ENCODE measurements at places on chromosomes 16 and 17. TPM values are rescaled to one million over a fixed set of nuclear protein-coding genes. Genes with fewer than 3 reads are reported as not detected.

DNA sequence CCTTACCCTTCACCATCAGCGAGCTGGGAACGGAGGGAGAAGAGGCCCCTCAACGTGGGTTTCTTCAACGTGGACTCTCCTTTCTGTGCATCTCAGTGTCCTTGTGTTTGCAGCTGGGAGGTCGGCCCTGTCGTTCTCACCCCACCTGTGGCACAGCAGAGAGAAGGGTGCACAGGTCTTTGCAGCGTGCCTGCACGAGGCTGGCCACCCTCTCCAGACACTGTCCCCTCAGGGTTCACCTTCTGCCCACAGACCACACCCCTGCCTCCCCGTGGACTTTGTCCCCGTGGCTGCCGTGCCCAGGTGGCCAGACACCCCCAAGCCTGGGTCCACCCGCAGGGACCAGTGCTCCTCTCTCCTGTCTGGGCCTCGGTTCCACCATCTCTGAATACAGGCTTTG, 7.3 kb upstream of the WDR45B start:
- no peak for DNase-seq

DNA sequence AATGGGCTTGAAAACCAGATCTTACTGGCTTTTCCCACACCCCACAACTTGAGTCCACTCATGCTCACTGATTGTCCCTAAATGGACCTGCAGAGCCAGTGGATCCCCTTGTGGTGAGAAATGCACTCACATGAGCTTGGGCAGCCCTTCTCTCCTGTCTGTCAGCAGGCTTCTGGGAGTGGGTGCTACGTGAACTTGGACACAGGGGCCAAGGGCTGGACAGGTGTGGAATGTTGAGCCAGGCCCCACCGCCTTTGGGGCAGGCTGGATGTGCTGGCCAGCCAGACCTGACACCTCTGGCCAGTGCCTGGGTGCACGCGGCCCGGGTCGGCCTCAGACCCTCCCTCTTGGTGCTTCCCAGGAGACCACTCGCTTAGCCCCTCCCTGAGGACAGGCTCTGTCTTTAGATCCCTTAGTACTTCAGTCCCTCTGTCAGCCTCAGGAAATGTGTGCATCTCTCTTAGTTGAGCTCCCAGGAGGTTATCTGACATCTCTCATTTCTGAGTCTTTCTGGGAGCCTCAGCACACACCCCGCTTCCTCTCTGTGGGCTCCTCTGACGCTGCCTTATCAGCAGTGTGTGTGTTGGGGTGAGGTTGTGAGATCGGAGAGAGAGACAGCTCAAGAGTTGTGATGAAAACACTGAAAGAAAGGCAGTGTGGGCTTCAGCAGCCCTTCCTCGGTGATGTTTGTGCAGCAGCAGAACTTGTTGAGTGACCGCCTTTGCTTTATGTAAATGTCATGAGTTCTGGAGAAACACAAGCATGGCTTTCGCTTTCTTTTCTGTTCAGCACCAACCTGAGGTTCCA, 117.0 kb downstream of the RAB11FIP4 start:
- DNase-seq = no peak

GRCh38 chr16:73142053-73142854, 94.3 kb upstream of the ZFHX3 start:
- DNase-seq = no peak

GRCh38 chr17:5913032-5913531, 157.1 kb upstream of the WSCD1 start:
- no peak for DNase-seq

DNA sequence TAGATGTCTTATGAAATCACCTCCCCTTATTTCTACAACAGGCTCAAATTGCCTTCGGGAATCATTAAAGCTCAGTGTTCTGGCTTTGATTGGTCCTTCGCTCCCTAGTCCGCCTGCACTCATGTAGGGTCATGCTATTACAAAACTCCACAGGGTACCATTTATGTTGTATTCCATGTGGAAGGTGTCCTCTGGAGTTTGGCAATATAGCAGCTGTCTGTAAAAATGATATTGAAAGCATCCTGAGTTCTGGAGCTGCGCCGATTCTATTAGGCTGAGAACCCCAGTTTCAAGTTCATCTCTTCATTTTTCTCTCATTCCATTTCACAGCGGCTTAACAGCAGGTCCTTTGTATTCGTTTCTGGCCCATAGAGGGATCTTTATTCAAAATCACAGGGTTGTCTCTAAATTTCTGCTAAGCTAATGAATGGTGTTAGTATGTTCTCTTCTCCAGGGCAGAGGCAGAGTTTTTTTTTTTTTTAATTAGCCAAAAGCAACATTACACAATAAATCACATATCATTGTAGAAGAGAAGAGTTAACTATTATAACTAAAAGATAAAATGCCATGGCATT, 71.9 kb upstream of the TEKT1 start:
- no peak for DNase-seq

DNA sequence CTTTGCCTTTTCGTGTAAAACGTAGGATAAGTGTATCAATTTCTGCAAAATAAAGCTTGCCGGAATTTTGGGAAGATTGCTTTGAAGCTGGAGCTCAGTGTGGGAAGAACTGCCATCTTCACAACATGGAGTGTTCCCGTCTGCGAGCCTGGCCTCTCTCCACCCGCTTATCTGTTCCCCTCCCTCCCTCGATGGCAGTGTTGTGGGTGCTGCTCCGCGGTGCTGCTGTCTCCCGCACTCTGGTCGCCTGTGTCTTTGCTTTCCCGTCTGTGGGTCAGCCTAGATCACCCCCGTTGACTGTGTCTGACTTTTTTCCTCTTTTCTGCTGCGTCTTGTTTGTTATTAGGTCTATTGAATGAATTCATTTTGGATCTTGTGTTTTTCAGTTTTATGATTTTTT, 17.0 kb downstream of the ACSF3 start:
- no peak for DNase-seq

DNA sequence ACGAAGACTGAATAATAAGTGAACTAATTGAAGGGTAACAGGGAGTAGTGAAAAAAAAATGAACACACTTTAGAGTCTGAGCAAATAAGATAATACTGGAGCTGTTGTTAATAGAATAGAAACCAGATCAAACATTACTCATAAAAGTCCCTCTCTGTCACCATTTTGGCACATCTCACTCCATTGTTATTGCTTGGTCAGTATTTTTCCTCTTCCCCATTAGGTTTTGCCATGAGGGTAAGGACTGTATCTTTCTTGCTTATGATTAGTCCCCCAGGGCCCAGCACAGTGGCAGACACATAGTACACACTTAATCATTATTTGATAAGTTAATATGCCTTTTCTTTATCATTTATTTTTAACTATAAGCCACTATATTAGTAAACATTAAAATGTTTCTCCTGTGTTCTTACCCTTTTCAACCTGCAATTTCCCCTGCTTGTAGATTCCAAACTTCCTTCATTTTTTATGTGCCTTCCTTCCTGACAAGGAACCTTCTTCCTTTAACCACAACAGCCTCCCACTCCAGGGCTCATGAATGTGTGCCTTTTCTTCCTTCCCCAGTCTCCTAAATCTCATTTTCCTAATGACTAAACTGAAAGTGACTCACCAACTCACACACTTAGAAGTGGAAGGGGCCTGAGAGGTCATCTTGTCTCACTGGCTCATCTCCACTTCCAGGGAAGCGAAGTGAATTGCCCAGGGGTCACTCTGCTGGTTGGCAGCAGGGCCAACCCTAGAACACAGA, 88.2 kb upstream of the HAS3 start:
- DNase-seq = peak; percentile 45

- DNase-seq = no peak
Observed at GRCh38 chr16:10933865-10934264, 8.4 kb downstream of the DEXI start.

Gene TEKT3
- total RNA-seq = not detected

GRCh38 chr16:1037394-1038257, 34.9 kb upstream of the SSTR5 start:
- DNase-seq = no peak

Gene ZNF423
- 0.73 TPM for total RNA-seq

DNA sequence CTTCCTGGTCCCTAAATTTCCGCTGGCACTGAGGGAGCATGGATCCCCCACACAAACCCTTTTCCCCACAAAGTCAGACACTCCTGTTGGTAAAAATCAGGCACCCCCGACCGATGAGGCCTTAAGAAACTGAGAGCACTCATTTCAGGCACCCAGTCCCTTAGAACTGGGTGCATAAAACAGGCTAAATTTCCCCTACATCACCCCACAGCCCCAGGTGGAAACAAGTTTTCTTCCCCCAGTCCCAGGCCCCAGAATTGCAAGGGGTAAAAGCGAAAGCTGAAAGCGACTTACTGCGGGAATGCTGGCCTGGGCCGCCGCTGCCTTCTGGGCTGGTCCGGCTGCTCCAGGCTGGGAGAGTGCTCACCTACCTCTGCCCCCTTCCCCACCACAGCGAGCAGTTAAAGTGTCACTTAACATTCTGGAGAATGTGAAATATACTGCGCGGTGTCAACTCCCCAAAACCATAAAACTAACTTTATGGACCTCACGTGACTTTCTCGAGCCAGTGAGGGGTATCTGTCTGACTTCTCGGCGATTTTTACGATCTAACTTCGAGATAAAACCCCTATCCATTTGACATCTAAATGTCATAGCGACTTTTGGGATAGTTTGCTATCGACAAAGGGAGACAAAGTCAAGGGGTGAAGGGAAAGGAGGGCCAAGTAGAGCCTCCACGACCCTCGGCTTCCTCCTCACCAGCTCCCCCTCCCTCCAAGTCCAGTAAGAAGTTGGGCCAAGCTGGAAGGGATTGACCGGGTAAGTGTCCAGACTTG, at the start of gene HOXB3:
HOXB3 (minus strand) TSS at position 411 of the 776 bp plus-strand sequence. CDS start 37,767 bp downstream, outside the sequence.
- DNase-seq = no peak

Gene SLC47A2
- total RNA-seq = not detected

Gene ODAD4
- 0.13 TPM for total RNA-seq

Gene AXIN1
- 23.5 TPM for total RNA-seq

GRCh38 chr16:25038239-25038954, 23.2 kb upstream of the ARHGAP17 start:
- DNase-seq = no peak

DNA sequence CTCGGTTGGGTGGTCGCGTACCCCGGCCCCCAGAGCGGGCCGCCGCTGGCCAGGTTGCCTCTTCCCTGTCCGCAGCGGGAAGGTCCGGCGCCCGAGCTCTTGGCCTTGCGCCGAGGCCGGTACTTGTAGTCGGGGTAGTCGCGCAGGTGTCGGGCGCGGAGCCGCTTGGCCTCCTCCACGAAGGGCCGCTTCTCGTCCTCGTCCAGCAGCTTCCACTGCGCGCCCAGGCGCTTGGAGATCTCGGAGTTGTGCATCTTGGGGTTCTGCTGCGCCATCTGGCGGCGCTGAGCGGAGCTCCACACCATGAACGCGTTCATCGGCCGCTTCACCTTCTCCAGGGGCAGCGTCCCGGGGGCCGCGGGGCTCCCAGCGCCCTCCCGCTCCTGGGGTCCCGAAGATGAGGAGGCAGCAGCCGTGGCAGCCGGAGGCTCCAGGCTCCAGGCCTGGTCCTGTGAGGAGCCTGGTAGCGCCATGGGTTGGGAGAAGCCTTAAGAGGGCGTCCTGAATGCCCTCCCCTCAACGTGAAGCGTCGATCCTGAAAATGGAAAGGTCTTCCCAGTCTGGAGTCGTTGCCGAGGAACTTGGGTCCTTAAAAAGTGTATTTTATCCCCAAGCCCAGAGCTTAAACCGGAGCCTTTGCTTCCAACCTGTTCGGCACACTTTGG, 558 bp downstream of the SOX15 start:
- DNase-seq = peak; percentile 52

Gene ZG16
- total RNA-seq = not detected

DNA sequence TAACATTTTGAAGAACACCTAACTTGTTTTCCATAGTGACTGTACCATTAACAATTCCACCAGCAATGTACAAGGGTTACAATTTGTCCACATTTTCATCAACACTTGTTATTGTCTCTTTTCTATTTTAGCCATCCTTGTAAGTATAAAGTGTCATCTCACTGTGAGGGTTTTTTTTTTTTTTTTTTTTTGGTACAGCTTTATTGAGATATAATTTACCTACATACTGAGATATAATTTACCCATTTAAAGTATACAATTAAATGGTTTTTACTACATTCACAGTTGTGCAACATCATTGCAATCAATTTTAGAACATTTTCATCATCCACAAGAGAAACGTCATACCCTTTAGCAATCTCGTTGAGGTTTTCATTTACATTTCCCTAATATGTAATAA, 17.9 kb upstream of the TMIGD1 start:
- no peak for DNase-seq

Gene KATNIP
- 17.3 TPM for total RNA-seq

Gene HS3ST3B1
- 0.13 TPM for total RNA-seq

DNA sequence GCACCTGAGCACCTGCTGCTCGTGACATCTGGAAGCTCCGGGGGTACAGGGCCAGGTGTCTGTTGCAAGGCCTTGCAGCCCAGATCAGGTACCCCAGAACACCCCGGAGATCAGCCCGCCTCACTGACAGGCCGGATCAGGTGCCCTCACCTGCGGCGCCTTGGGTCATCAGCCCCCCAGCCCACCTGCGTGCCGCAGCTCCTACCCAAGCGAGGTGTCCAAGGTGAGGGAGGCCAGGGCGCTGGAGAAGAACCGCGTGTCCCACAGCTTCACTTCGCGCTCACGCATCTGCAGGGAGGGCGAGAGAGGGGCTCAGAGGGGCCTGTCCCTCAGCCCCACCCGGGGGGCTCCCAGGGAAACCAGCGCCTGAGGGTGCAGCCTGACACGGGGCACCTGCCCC, 16.1 kb downstream of the VASN start:
- no peak for DNase-seq

Gene ARL4D
- total RNA-seq = 12.9 TPM

GRCh38 chr17:81429821-81430551, 34.7 kb downstream of the BAHCC1 start:
- no peak for DNase-seq

Gene SSTR5
- total RNA-seq = not detected

Gene NAE1
- total RNA-seq = 70.2 TPM

GRCh38 chr16:22659933-22660332, 149.2 kb downstream of the NPIPB5 start:
- DNase-seq = no peak

DNA sequence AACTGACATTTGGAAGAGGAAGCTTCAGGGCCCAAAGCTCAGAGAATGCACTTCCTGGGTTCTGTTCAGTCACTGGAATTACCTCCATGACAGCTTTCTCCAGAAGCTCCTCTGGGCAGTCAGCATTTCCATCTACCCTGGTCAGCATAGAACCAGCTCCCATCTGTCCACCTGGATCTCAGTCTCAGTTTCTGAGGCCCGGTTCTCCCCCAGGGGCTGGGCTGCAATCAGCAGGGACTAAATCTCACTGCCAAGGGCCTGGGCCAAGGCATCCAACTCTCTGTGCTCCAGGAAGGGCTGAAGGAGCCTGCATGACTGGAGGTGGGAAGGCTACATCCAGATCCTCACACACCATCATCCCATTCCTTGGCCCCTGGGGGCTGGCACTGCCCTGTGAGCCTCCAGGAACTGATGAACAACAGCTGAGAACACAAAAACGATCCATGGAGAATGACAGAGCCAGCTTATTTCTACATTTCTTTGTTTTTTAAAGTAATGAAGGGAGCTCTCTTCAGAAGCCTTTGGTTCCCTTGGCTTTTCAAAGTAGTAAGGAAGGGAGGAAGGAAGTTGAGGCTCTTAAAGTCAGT, 66.3 kb upstream of the MRTFB start:
- DNase-seq = no peak

All from pulmonary artery endothelial cell (primary cell).